ENCODE measurements at places on chromosomes 4 and X. TPM values are rescaled to one million over a fixed set of nuclear protein-coding genes. Genes with fewer than 3 reads are reported as not detected.

The PNMA6F gene
- total RNA-seq: not detected

The TEX28 gene
- not detected for total RNA-seq

The ATP7A gene
- total RNA-seq: 20.4 TPM

The USP9X gene
- 122 TPM for total RNA-seq

The MAPK10 gene
- 18.3 TPM for total RNA-seq

The NPFFR2 gene
- total RNA-seq: not detected

The ZFP92 gene
- 0.59 TPM for total RNA-seq

The GPRASP1 gene
- total RNA-seq: 12.4 TPM

The SLC16A2 gene
- total RNA-seq: 7.2 TPM

The EGF gene
- total RNA-seq: 3.5 TPM

The HEPH gene
- total RNA-seq: 20.9 TPM

The MAGEB6B gene
- not detected for total RNA-seq

The FGF13 gene
- total RNA-seq: 15.4 TPM

The GRIA3 gene
- 7.3 TPM for total RNA-seq

The VSIG4 gene
- 22.6 TPM for total RNA-seq

The PDCL2 gene
- not detected for total RNA-seq

The DMRTC1 gene
- not detected for total RNA-seq

The PAGE2 gene
- total RNA-seq: not detected

The LANCL3 gene
- 0.39 TPM for total RNA-seq

The USP51 gene
- 3.1 TPM for total RNA-seq

Data from skin of body (tissue), 3 donors.